ENCODE measurements at places on chromosomes 2 and 18.

DNA sequence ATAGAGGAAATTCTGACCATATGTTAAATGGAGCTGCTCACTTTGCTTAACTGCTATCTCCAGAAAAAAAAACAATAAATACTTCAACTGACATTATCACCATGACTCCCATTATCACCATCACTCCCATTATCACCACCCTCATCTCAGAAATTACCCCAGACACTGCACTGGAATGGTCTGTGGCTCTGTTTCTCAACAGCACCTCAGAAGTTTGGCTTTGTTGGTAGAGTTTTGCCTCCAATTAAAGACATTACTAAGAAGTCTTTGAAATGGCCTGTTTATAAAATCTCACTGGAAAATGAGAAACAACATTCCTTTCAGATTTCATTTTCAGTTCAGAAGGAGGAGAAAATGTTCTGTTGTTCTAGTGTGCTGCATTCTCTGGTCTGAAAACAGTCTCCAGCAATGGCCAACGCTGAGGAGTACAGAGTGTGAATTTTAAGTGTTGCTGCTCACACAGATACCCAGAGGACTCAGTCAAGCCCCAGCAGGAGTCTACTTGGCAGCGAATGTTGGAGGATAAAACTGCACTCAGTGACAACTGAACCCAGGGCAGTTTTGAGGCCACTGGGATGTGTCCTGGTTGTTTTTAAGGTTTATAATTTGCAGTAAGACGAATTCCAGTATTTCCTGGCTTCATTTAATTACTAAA is 364.5 kb upstream of the CDH2 start:
- no peak for DNase-seq

DNA sequence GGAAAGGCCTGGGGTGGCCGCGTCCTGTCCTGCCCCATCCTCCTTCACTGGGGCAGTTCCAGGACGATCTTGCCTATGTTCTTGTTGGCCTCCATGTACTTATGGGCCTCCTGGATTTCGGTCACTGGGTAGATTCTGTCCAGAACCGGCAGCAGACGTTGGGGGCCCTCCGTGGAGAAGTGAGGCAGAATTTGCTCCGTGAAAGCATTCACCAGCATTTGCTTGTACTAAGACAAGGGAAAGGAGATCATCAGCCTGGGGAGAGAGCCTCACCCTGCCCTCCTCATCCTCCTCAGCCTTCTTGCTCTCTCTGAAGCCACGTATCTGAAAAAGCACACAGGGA is 1.4 kb upstream of the SF3B6 start:
- DNase-seq: no peak

DNA sequence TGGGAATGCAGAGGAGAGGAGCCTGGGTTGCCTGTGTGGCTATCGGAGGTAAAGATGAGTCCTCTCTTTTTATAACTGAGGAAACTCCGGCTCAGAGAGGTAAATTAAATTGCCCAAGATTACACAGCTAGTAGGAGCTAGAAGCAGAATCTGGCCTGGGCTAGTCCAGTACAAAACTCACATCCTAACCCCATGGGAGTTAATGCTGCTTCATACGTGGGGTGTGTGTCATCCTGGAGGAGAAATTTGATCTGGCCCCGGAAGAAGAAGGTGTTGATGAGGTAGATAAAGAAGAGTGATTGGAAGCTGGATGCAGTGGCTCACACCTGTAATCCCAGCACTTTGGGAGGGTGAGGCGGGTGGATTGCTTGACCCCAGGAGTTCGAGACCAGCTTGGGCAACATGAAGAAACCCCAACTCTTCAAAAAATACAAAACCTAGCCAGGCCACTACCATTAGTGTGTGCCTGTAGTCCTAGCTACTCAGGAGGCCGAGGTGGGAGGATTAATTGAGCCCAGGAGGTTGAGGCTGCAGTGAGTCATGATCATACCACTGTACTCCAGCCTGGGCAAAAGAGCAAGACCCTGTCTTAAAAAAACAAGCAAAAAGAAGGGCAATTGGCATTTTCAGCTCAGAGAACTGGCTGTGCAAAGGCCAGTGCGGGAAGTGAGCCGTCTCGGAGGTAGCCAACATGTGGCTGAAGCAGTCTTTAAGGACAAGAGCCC is 33.7 kb downstream of the CTIF start:
- no peak for DNase-seq

- DNase-seq: no peak
These were observed 101.9 kb downstream of the ACTR2 start for GRCh38 chr2:65329525-65329924.

- no peak for DNase-seq
These were observed 18.8 kb upstream of the SH3RF3 start for GRCh38 chr2:109110170-109110569.
